NCI-H2107 (cell line): ENCODE measurements at places on chromosomes 5 and 9.

DNA sequence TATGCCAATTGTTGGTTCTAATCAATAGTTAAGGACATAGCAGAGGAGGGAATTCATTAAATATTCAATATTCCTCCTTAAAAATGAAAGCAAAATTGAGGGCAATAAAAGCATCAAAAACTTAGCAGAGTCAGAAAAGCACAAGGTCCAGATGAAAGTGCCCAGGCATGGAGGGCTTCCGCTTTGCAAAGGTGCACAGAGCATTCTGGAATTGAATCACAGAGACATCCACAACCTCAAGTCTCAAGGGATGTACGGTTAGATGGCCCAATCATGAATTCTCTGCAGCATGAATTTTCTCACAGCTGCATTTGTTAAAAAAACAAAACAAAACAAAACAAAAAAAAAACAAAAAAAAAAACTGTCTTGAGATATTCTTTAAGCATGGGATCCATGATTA is 253.7 kb downstream of the SPOCK1 start:
- no peak for DNase-seq

DNA sequence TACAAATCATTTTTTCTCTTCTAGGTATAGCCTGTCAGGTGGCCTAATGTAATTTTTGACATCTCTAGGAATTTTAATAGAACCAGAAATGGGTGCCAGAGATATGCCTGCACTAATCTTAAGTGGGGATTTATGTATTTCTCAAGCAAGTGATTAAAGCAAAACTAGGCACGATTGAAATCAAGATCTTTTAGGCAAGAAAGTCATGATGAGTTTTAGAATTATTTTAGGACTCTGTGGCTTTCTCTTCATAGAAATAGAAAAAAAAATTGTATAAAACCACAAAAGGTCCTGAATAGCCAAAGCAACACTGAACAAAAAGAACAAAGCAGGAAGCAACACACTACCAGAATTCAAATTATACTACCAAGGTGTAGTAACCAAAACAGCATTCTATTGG is 952 bp upstream of the AMACR start:
- DNase-seq: no peak

- no peak for DNase-seq
These were observed 113.9 kb downstream of the WNK2 start for GRCh38 chr9:93297659-93298497.

- no peak for DNase-seq
These were observed 71.3 kb downstream of the PPARGC1B start for GRCh38 chr5:149801307-149801990.

- no peak for DNase-seq
These were observed 143.8 kb downstream of the PRKACG start for GRCh38 chr9:68870086-68870485.

DNA sequence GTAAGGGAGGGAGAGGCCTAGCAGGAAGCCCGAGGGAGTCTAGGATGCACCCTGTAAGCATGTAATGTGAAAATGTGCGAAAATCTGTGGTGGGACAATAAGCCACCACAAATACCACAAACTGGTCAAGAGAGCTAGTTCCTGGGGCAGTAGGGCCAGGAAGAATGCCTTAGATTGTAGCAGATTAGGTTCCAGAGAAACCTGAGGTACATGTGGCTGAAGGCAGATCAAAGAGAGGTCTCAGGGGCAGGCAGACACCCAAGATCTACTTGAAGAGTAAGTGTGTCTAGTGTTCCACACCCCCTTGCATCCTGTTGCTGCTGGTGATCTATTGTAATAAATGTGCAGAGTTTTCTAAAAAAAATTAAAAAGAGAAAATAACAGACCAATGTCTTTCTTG is 1677.3 kb upstream of the CDH6 start:
- DNase-seq: no peak

DNA sequence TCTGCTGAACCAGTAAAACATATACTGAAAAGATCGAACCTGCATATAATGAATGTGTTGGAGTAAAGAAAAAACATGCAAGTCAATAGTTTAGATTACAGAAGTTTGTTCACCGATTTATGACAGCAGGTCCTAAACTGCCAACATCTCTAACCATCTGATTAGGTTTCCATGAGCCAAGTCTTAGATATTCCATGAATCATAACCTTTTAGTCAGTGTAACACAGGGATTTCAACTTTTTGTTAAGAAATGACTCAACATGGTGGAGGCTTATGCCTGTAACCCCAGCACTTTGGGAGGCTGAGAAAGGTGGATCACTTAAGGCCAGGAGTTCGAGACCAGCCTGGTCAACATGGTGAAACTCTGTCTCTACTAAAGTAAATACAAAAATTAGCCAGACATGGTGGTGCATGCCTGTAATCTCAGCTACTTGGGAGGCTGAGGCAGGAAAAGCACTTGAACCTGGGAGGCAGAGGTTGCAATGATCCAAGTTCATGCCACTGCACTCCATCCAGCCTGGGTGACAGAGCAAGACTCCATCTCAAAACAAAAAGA is 38.7 kb downstream of the APC start:
- no peak for DNase-seq

GRCh38 chr5:110840347-110840960 is 101.6 kb downstream of the SLC25A46 start:
- no peak for DNase-seq

GRCh38 chr9:82584349-82584863 is 478.5 kb downstream of the RASEF start:
- no peak for DNase-seq

GRCh38 chr5:9630251-9630650 is at the start of gene TAS2R1:
Gene TAS2R1 (minus strand): TSS chr5:9630351. CDS start chr5:9630032, 319 bp downstream.
- DNase-seq: no peak

GRCh38 chr9:94648185-94648584 is 8.9 kb upstream of the FBP1 start:
- no peak for DNase-seq

DNA sequence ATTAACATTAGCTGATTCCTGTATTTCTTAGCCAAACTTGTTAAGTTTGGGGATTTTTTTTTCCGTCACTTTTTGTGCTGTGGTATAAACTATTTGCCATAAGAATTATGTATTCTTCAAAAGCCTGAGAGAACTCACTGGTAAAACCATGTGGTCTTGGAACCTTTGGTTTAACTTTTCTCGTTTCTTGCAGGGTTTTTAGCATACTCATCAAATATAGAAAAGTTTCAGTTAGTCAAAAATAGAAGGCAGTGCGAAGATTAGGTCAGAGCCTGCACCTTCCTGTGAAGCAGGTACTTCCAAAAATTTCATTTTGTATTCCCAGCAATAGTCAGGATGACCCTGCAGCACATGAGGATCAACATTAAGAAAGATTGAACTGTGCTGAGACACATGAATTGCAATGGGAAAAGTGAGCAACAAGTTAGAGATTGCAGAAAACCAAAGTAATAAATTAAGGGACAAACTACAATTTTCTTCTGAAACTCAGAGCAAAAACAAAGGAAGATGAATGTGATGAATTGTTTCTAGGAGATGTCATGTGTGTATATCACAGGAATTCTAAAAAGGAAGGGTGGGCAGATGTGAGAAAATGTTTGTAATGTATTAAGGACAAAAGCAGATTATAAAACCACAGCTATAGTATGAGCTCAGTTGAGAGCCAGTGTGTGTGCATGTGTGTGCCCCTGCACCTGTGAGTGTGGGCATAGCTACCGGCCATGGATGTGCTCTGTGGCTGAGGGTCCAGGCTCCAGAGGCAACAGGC is 102.2 kb downstream of the ANGPTL2 start:
- no peak for DNase-seq

- no peak for DNase-seq
These were observed 739.7 kb upstream of the RIOK2 start for GRCh38 chr5:97922776-97923175.

- DNase-seq: no peak
These were observed 22.1 kb downstream of the LMX1B start for GRCh38 chr9:126635661-126636439.

DNA sequence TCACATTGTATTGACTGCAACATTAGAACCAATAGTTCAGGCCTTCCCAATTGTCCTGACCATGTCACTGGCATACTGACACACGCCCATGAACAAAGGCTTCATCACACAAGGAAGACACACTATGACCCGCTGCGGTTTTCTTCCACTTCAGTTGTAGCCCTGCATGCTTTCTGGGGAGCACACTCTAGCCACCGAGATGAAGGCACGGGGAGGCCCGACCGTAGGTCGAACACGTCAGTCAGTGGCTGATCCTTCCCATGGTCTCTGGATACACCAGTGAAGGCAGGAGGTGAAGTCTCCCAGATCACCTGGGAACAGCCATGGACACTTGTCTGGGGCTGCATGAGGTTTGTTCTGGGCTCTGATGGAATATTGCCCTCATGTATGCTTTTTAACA is 224.7 kb downstream of the FSTL4 start:
- no peak for DNase-seq

- DNase-seq: no peak
These were observed 649.1 kb downstream of the BNC2 start for GRCh38 chr9:16221366-16221765.

GRCh38 chr5:116764941-116765340 is 190.3 kb upstream of the SEMA6A start:
- no peak for DNase-seq

- DNase-seq: no peak
These were observed 5.3 kb upstream of the PRDM12 start for GRCh38 chr9:130658893-130659698.

GRCh38 chr9:74379718-74380117 is 117.4 kb upstream of the RORB start:
- DNase-seq: peak; percentile 5

DNA sequence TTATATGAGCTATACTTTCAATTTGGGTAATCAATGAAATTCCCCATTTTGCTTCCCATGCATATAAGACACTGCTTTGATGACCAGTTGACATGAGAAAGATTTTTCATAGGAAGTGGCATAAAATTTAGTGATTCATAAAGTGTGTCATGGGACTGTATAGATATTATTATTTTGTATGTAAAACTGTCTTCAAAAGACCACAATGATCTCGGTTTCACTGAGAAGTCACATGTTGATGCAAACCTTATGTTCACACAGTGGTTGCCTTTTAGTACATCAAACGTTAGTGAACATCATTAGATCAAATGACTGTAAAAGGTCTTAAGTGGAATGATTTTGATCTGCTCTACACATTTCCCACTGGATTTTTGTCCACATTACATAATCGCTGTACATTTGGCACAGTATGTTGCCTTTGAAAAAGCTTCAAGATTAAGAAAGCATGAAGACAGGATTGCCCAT is 349.2 kb upstream of the MEF2C start:
- no peak for DNase-seq

- no peak for DNase-seq
These were observed 63.9 kb upstream of the SPRY4 start for GRCh38 chr5:142388696-142389095.

GRCh38 chr5:174608631-174609097 is 115.7 kb upstream of the MSX2 start:
- no peak for DNase-seq

DNA sequence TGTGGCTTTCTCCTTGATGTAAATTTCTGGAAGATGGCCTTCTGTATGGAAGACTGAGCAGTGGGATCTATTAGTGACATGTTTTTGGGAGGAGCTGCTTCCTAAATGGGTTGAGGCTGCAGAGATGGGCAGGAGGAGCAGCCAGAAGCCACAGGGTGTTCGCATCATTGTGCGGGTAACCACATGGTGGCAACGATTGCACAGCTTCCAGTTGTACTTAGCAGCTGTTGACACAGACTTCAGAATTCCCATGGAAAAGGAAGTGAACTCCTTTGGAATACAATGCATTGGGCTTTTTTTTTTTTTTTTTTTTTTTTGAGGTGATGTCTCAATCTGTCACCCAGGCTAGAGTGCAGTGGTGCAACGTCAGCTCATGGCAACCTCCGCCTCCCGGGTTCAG is 297.3 kb downstream of the NR3C1 start:
- no peak for DNase-seq

- DNase-seq: no peak
These were observed 5.5 kb upstream of the JAKMIP2 start for GRCh38 chr5:147788023-147788422.

DNA sequence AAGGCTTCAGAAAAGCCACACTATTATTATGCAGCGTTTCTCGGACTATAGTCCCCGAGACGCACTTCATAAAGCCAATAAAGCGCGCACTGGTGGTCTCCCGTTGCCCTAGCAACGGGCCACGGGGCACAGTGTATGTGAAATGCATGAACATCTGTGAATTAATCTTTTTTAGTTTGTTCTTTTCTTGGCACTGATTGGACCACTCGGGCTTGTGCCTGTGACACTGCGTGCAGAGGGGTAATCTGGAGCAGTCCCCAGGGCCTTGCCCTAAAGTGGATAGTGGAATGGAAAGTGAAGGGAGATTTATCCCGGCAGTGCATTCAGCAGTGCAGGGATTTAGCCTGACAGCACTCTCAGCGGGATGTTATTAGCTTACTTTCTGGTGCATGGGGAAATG is 92.1 kb downstream of the TLE4 start:
- DNase-seq: no peak

DNA sequence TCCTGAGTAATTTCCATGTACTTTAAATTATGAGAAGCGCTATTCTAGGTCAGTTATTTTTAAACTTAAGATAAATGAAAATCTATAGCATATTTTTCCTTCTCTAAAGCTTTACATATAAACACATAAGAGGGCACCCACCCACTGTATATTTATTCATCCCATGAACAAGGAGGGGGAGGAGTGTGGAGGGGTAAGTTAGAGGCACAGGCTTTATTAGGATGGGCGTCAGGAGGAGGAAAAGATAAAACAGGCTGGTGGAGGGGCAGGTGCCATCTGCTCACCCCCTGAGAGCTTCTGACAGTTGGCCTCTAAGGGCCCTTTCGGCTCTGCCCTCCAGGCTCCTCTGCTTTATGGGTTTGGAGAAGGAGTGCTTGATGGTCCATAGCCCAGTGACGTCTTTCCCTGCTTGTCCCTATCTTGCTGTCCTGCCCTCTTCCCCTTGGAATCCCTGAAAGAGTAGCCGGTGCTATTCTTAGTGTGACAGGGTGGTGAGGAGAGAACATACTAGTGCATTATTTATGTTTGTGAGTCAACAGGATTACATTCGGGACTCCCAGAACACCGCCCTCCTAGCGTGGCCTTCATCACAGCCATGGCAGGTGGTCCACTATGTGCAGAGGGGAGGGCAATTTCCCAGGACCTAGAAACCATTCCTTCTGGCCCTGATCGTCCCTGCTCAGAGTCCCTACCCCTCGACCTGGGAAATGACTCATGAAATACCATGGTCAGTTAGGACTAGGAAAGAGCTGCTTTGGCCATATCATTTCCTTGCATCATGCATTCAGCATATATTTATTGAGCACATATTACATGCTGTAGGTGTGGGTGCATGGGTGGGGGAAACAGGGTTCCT is 7.9 kb upstream of the SYNPO start:
- DNase-seq: no peak

- no peak for DNase-seq
These were observed 11.2 kb downstream of the SLC22A5 start for GRCh38 chr5:132380741-132381140.

- DNase-seq: no peak
These were observed 30.3 kb upstream of the STING1 start for GRCh38 chr5:139512786-139513390.

- DNase-seq: no peak
These were observed 232.2 kb upstream of the GRIN3A start for GRCh38 chr9:101970609-101971008.

DNA sequence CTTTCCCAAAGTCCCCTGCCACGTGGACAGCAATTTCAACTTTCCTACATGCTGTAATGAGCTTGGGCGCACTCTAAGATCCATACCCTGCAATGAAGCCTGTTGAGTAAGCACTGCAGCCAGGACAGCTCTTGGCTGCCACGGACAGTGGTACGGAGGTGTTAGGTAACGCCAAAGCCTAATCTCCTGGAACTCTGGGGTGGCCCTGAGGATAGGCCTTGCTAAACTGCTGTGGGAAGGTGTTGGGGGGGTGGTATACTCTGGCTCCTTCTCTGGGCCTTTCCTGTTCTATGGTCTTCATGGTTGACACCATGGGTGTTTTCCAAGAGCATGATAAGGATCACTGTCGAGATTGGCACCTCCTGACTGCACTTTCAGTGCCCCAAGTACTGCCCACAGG is 66.4 kb upstream of the PITX1 start:
- no peak for DNase-seq
